HT-29 (cell line): ENCODE measurements at places on chromosomes 3 and 15. TPM values are rescaled to one million over a fixed set of nuclear protein-coding genes. Genes with fewer than 3 reads are reported as not detected.
A peak's percentile ranks its signal among the peaks of the same experiment; 100 is the strongest.

DNA sequence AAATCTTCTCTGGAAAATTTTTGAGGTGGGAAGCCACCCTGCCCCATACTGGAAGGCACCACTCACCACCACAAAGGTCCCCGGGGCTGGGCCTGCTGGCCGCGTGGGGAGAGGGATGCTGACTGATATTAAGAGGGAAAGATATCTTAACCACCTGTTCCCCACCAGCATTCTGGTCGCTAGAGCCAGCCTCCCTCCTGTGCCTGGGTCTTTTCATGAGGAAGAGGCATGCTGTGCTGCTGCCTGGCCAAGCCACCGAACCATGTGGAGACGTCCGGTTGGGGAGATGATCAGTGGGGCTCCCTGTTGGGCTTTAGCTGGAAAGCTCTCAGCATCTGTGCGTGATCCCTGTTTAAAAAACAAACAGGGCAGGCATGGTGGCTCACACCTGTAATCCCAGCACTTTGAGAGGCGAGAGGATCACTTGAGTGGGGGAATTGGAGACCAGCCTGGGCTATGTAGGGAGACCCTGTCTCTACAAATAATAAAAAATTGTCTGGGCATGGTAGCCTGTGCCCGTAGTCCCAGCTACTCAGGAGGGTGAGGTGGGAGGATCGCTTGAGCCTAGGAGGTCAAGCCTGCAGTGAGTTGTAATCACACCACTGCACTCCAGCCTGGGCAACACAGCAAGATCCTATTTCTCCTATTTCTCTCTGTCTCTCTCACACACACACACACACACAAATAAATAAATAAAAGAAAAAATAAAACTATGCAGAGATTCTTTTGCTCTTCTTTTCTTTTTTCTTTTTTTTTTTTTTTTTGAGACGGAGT lies 1.0 kb downstream of the KLHL18 start:
- DNase-seq: peak; percentile 23

Gene PLSCR2
- total RNA-seq: not detected in 2 replicates

Gene XCR1
- total RNA-seq: not detected in 2 replicates

GRCh38 chr15:71180986-71181853 lies 65.9 kb downstream of the THSD4 start:
- no peak for DNase-seq

GRCh38 chr15:64235552-64235951 lies 72.7 kb upstream of the PPIB start:
- no peak for DNase-seq

- DNase-seq: peak; percentile 47
Observed at GRCh38 chr15:40046721-40047414, 7.9 kb upstream of the SRP14 start.

Gene HTR3E
- not detected in 2 replicates for total RNA-seq

Gene PARP14
- total RNA-seq: 42.4 and 50.7 TPM in 2 replicates

Gene PSTPIP1
- total RNA-seq: 0.76 TPM in 1 of 2 replicates, not detected in the other

GRCh38 chr3:147423798-147424580 lies 14.8 kb downstream of the ZIC1 start:
- DNase-seq: no peak

Gene GHSR
- not detected in 2 replicates for total RNA-seq

DNA sequence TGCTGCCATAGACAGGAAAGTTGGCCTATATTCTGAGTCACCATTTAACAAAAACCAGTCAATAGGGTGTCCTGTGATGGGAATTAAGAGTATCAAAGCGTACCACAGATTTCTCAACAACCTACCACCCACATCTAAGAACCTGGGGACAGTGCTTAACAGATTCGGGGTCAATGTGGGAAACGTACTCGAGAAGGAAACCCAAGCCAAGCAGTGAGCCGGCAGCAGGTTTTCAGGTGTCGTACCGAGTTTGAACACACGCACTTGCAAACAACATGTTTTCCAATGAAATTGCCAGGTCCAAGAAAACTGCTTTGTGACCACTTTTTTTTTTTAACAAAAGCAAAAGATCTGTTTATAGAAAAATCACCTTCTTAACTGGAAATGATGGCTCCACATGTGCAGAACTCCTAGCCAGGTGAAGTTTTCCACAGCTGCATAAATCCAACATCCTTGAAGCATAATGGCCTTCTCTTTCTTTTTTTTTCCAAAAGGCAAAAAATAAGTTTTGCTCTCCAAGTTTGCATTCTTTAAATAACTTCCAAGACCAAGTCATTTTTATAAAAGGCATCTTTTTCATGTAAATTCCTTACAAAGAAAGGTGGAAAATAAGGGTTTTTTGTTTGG lies 45.7 kb downstream of the ADAMTS17 start:
- DNase-seq: no peak

DNA sequence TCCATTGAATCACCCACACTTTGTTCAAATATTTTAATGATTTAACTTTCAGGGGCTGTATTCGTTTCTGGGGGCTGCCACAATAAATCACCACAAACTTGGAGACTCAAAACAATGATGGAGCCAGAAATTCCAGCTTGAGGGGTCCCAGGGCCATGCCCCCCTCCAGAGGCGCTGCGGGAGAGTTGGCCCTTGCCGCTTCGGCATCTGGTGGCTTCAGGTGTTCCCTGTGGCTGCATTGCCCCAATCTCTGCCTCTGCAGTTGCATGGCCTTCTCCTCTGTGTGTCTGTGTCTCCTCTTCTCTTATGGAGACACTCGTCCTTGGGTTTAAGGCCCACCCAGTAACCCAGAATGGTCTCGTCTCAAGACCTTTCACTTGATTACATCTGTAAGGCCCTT lies 144.7 kb downstream of the CHSY1 start:
- DNase-seq: no peak

GRCh38 chr3:177145954-177146353 lies 51.3 kb downstream of the TBL1XR1 start:
- DNase-seq: no peak

DNA sequence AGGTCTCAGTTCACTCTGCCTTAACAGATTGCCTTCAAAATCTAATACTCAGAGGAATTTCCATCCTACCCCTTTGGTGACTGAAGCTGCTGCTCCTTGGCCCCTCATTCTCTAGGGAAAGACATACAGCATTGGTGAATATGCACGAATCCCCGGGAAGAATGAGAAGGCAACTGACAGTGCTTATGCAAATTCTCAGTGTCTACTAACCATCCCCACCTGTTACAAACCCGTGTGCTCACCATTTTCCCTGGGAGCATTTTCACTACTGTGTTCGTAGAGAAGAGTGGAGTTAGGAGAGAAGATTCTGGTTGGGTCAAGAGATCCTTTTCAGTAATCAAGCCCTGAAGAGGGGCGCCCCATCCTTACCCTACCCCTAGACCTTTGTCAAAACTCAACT lies 37.7 kb downstream of the SYNM start:
- DNase-seq: no peak

Gene PLSCR5
- not detected in 2 replicates for total RNA-seq

Gene CLCN2
- total RNA-seq: 59.4 and 64.0 TPM in 2 replicates

Gene ALDH1L1
- total RNA-seq: 4.9 and 7.4 TPM in 2 replicates

DNA sequence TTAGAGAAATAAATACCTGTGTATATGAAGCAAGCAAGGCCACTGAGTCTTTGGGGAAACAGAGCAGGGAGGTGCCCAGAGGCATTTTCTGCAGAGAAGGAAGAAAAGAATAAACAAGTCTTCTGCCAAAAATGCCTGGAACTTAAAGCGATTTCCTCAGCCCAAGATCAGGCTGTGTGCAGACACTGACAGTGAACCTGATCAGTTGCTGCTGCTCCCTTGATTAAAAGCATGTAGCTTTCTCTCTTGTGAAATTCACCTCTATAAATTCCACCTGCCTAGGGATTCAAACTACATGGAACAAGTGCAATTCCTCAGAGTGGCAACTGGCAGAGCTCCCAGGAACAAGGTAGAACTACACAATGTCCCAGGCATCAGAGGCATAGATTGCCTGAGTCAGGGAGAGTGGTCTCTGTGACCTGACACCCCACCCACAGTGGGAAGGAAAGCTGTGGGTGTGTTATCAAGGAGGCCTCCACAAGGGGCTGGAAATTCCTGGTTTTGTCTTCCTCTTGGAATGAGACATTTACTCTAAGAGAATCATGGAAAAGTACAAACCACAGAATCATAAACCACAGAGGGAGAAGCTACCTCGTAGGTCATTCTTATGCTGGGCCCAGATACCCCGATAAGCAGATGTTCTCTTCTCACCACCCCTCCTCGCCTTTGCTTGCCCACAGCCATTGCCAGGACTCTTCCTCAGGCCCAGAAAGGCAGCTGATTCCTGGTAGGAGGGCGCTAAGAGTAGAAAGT lies 1.8 kb upstream of the ZBTB38 start:
- peak; percentile 69 for DNase-seq

Gene CDHR4
- 0.15 and 0.34 TPM in 2 replicates for total RNA-seq

GRCh38 chr3:50320853-50321335 lies 1.7 kb downstream of the HYAL2 start:
- DNase-seq: peak; percentile 52

DNA sequence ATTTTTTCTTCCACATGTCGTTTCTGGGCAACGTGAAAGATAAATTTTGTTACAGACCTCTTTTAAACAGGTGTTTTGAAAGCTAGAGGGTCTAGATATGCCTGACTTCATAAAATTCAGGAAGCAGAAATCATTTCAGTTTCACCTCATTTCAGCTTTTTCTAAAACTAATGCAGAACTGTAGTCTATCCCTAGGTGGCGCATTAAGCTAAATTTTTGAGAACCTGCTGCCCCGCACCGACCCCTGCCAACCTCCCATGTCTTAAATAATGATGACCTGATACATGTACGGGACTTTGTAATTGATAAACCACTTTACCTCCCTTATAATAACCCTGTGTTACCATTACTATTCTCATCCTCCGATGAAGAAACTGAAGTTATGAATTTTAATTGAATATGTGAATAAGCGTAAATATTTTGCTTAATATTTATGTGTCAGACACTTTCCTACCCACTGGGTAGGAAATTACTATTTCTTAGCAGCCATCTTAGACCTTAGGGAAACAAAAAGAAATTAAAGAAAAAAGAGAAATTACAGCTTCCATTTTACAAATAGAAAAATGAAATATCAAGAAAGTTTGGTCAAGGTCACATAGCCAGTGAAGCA lies 78.7 kb upstream of the GCNT3 start:
- DNase-seq: peak; percentile 89

Gene PAQR5
- total RNA-seq: 25.9 and 28.9 TPM in 2 replicates

Gene UROC1
- not detected in 2 replicates for total RNA-seq
